ENCODE measurements at places on chromosomes 2 and 18. TPM values are rescaled to one million over a fixed set of nuclear protein-coding genes. Genes with fewer than 3 reads are reported as not detected.
A peak's percentile ranks its signal among the peaks of the same experiment; 100 is the strongest.

Gene PHOSPHO2
- total RNA-seq = 3.2 TPM

Gene ELP2
- 111 TPM for total RNA-seq

Gene GPR39
- not detected for total RNA-seq

Gene SIX3
- not detected for total RNA-seq

Gene UNC80
- not detected for total RNA-seq

Gene GGCX
- 23.1 TPM for total RNA-seq

Gene FECH
- 25.1 TPM for total RNA-seq

DNA sequence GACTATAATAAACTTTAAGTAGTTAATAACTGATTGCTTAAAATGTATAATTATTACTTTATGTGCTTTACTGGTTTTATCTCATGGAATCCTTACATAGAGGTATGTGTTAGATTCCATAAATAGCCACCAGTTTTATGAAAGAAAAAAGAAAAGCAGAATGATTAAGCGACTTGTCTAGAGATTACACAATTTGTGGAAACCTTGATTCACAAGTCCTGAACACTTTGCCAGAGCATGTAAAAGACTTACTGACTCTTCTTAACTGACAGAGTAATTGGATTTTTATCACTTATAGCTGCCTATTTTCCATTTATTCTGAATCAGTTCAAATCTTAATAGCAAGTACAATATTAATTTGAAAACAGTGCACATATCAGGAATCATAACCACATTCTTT lies 448.7 kb upstream of the NETO1 start:
- no peak for DNase-seq

DNA sequence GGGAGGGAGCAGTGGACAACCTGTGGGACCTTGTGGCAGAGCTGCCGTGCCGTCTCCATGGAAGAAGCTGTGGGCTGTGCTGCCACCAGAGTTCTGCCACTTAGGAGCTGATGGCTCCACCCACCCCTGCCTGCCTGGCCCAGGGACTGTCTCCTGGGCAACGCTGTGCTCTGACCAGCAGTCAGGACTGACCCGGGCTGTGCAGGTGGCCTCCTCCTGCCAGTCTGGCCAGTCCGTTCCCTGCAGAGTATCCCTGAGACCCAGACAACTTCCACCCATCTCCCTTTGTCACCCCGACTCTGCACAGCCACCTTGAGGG lies 12.8 kb downstream of the ASIC4 start:
- no peak for DNase-seq

GRCh38 chr2:238726670-238727584 lies 121.0 kb upstream of the TWIST2 start:
- DNase-seq = peak; percentile 32

GRCh38 chr18:31426871-31427406 lies 20.6 kb upstream of the DSG3 start:
- DNase-seq = no peak

GRCh38 chr18:37362158-37362890 lies 203.3 kb downstream of the CELF4 start:
- DNase-seq = no peak

DNA sequence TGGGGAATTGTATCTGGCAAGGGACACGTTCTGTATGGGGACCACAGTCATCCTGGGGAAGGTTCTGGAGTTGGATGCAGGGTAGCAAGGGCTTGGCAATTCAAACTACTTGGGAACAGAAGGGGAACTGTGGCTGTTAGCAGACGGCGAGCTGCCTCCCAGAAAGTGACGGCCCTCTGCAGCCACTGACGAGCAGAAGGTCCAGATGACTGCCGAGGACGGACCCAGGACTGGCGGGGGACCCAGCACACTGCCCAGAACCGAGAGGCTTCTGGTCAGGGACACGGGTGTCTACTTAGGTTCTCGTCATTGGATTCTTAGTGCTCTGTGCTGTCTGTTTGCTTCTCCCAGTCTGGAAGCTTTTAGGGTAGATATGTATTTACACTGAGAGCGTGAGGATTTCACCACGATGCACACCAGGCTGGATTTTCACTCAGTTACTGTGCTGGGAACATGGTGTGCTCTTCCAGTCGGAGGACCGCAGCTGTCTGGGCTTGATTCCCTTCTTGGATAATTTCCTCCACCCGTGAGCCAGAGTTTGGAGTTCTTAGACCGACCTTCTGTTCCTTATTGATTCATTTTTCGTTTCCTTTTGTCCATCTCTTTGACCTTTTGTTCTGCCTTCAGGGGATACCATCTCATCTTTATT lies 13.4 kb downstream of the GPR35 start:
- DNase-seq = no peak

DNA sequence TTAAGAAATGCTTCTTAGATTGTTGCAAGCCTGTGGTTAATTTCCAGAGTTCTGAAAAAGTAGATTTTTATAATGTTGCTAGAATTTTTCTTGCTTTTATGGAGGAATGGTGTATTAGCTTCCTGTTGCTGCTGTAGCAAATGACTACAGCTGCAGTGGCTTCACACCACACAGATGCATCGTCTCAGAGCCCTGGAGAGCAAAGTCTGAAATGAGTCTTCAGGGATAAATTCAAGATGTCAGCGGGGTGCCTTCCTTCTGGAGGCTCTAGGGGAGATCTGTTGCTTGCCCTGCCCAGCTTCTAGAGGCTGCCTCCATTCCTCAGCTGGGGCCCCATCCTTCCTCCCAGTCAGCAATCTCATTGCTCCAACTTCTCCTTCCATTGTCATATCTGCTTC lies 187.8 kb downstream of the ZNF516 start:
- no peak for DNase-seq

- no peak for DNase-seq
Measured at GRCh38 chr18:37502036-37502435, 63.6 kb downstream of the CELF4 start.

GRCh38 chr18:75652528-75652927 lies 225.0 kb upstream of the SMIM21 start:
- no peak for DNase-seq

DNA sequence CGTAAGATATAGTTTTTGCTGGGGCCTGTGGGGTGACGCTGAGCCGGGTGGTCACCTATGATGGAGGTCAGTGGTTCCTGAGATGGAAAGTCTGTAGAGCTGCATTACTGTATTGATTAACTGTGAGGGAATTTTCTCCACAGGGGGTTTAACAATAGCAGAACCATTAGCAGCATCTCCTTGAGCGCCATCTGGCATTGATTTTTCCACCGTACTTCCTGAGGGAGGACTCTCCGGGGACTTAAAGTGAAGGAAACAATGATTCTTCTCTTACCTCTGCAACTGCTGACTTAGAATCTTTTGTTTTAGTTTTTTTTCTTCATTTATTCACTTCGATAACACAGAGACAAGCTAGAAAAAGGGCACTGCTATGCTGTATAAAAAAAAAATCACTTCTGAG lies 22.6 kb upstream of the RNF125 start:
- DNase-seq = no peak

DNA sequence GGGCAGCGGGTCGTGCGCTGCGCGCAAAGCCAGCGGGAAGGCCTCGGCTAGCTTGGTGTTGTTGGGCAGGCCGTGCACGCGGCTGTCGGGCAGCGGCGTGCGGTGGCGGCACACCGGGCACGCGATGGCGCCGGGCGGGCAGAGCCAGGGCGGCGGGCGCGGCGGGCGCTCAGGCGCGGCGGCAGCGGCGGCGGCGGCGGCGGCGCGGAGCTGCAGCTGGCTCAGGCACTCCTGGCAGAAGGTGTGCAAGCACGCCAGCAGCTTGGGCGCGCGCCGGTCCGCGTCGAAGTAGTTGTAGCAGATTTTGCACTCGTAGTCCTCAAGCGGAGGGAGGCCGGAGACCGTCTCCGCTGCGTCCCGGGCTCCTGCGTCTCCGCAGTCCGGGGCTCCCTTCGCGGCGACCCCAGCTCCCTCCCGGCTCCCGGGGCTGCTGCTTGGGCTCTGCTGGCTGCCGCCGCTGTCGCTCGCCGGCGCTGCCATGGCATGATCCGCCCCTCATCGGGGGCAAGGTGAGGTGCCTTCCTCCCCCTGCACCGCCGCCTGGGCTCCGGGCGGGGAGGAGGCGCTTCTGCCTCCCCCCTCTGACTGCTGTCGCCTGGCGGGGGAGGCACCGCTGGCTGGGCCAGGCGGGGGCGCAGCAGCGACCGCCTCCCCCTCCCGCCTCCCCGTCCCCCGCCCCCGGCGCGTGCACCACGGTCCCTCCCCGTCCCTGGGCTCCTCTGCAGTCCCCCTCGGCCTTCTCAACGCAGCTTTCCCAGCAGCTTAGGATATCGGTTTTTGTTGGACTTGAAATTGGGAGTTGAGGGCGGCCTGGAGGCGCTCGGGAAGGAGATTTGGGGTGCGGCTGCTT lies 21.0 kb upstream of the PAX3 start:
- peak; percentile 74 for DNase-seq

GRCh38 chr2:32363597-32363996 lies 6.8 kb downstream of the BIRC6 start:
- DNase-seq = no peak

- no peak for DNase-seq
Measured at GRCh38 chr18:13642440-13642827, 83.9 kb downstream of the FAM210A start.
